AG08396 (cell line): ENCODE measurements at places on chromosomes 4 and X.

DNA sequence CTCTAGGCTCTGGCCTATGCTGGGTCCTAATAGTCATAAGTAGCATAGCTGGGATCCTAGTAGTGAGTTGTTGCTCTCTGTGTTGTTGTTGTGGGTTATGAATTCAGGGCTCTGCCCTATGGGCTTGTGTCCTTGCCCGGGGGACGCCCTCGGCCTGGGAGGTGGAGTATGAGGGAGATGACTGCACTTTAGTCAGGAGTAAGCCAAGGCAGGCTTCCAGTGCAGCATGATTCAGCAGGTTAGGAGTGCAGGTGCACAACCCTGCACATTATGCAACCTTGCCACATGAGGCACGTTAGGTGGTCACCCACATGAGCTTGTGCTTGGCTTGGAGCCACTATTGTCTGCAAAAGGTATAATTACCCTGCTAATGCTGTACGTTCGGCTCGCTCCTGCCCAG, 58.4 kb upstream of the CCDC149 start:
- DNase-seq, result no peak

- DNase-seq, result no peak
These were observed 20.4 kb downstream of the WDR13 start for GRCh38 chrX:48617542-48618340.

DNA sequence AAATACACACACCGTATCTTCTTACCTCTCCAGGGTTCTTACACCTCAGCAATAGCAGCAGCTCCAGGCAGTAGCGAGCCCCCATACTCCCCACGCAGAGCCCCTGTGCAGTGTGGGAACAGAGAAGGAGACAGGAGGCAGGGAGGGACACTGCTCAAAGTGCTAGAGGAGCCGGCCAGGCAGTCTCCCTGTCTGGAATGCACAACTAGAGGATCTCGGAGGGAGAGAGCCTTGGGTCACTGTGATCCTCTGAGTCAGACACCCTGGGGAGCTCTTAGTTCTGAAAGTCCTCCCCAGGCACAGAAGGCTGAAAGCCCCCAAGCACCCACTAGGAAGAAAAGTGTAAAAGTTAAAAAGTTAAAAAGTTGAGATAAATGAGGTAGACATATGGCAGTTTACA, 16.0 kb downstream of the AMELX start:
- peak; percentile 14 for DNase-seq

DNA sequence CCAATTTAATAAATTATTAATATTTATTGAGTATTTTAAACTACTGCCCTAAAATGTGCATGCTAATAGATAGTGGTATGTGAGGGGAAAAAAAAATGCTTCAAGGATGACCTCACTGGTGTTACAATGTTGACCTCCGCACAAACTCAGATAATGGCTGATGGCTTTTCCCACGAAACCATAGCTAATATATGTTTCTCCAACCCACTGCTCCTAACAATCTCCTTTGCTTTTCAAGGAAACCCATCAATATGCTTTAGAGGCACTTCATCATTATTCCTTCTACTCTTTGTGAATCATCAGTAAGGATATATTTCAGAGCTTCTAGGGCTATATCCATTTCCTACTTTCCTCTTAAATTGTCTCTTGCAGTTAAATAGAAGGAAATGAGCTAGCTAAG, 1752.0 kb upstream of the TENM3 start:
- no peak for DNase-seq

DNA sequence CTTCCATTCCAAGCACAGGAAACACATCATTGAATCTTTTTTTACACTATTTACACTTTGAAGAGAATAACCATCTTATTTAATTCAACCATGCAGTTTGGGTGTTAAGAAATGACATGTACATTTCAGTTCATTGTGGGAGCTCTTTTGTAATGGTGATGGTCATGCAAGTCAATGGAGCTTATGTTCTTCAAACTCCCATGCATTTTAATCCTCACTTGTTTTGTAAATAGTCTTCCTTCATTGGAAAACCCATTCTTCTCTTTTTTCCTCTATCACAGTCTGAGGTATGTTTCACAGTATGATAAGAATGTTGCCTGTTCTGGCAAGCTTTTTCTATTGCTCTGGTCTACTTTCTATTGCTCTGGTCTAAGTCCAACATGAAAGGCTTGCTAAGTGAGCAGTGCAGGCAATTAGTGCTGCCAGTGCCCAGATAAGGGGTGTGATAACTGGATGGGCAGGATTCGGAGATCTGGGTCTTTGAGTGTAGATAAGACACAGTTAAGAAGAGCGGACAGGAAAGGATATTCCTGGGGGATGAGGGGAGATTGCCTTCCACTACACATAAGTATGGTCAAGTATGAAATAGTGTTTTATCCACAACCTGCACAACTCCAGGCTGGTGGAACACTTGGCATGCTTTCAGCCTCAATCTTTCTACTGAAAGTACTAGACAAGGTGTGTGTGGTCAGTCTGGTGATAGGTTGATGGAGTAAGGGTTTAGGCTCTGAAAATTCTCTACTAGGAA, 17.1 kb downstream of the AFP start:
- no peak for DNase-seq

- no peak for DNase-seq
These were observed 32.4 kb upstream of the KIT start for GRCh38 chr4:54625391-54625790.

DNA sequence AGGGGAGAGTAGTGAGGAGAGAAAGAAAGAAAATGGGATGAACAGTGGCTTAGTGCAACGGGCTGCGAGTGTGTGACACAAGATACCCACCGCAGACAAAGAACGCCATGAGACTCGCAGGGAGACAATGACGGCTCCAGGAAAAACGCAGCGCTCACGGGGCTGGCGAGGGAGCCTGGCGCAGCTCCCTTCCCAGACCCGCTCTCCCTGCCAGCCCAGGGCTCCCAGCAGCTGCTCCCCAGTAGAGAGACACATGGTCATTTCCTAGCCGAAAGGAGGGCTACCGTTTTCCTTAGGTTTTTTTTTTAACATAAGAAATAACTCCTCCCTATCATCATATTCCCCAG, 149.5 kb downstream of the MAML3 start:
- peak; percentile 66 for DNase-seq

- peak; percentile 81 for DNase-seq
These were observed 192.0 kb upstream of the ANK2 start for GRCh38 chr4:112857461-112857860.

GRCh38 chr4:55183926-55184599, 58.7 kb upstream of the KDR start:
- DNase-seq, result peak; percentile 71

DNA sequence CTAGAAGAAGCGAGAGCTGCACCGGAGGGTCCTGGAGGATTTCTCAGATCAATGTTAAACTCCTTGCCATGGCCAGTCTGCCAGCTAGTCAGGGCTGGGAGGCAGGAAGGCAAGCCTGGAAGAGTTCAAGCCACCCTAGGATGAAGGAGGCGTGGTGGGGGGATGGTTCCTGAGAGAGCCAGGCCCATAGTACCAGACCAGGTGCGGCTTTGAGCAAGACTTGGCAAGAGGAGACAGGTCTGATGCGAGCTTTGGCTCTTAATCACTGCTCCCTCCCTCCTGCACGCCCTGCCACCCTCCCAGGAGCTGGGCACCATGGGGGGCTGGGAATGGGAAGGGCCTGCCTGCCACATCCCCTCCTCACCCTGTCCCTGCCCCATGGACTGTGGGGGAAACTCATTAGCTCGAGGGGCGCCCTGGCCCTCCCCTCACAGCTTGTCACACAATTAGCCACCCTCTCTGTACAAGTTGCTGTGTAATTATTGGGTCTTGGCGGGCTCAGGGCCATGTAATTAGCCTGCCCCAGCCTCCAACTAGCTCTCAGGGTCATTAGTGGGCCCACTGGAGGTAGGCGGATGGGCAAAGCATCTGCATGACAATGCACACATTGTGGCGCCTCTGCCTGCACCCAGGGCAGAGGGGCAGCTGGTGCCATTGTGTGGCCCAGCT, 50.3 kb downstream of the EFNB1 start:
- no peak for DNase-seq
